NCI-H1048 (cell line): ENCODE measurements at places on chromosomes 1 and 21.
A peak's percentile ranks its signal among the peaks of the same experiment; 100 is the strongest.

DNA sequence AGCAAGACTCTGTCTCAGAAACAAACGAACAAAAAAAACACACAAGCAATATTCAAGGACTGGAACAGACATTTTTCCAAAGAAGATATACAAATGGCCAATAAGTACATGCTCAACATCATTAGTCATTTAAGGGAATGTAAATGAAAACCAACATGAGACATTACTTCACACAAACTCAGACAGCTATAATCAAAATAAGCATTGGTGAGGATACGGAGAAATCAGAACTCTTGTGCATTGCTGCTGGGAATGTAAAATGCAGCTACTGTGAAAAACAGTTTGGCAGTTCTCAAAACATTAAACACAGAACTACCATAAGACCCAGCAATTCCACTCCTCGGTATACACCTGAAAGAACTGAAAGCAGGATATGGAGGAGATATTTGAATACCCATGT, 15.4 kb downstream of the NOL9 start:
- no peak for DNase-seq

DNA sequence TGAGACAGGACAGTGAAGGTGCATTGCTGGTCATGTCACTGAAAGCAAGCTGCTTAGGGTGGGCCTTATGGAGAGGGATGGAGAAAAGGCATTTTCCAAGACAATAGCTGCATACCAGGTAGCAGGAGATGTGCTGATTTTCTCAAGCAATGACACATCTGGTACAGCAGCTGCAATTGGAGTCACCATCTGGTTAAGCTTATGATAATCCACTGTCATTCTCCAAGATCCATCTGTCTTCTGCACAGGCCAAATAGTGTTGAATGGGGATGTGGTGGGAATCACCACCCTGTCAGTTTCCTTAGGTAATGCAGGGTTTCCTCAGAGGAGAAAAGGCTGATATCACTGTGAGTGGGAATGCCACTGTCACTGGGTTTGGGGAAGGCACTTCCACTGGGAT, 54.6 kb downstream of the ADSS2 start:
- no peak for DNase-seq

- no peak for DNase-seq
These were observed 75.7 kb downstream of the AJAP1 start for GRCh38 chr1:4730078-4730477.

- no peak for DNase-seq
These were observed 22.5 kb downstream of the RSPH1 start for GRCh38 chr21:42473498-42474042.

DNA sequence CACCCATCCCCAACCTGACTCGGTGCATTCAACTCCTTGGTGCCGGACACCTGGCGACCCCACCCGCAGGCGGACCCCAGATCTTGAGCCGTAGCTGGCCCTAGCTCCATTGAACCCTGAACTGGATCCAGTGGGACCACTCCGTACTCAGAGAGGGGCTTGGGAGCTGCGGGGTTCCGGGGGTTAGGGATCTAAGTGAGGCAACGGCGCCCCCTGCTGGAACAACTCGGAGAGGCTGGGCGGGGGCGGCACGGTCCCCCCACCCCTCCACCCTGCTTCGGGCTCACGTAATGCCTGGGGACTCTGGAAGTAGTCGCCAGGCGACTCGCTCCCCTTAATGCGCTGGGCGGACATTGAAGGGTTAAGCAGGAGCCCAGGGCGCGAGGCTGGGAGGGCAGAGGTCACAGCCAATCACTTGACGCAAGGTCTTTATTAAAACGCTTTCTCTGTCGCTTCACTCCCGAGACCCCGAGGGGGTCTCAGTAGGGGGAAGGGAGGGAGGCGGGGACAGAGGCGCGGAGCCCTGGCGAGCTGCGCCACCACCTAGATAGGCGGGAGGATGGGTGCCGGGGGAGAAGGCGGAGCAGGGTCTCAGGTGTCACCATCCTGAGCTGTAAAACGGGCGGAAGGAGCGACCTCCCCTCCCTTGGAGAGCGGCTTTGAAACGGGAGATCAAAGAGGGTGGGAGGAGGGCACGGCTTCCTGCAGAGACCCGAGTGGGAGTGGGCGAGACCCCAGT, 704 bp upstream of the CRABP2 start:
- no peak for DNase-seq

GRCh38 chr21:14114251-14114650, 96.5 kb downstream of the LIPI start:
- DNase-seq, result peak; percentile 78

- no peak for DNase-seq
These were observed 45.6 kb upstream of the JAK1 start for GRCh38 chr1:65011983-65012382.

DNA sequence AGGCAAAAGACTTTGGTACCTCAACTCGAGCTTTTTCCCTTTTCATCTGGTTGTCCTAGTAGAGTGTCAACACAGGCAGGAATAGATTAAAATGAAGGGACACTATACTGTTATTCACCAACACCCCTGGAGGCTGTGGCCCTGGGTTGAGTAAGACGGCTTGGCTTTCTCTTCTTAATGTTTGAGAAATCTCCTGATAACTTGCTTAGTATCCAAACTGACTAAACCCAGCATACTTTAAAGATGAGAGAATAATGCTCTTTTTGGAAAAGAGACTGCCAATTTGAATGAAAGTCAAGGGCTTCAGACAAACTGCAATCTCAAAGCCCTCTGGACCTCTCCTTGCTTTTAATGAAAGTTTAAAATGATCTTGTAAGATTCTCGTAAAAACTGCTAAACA, 2.6 kb upstream of the SLC30A1 start:
- no peak for DNase-seq

DNA sequence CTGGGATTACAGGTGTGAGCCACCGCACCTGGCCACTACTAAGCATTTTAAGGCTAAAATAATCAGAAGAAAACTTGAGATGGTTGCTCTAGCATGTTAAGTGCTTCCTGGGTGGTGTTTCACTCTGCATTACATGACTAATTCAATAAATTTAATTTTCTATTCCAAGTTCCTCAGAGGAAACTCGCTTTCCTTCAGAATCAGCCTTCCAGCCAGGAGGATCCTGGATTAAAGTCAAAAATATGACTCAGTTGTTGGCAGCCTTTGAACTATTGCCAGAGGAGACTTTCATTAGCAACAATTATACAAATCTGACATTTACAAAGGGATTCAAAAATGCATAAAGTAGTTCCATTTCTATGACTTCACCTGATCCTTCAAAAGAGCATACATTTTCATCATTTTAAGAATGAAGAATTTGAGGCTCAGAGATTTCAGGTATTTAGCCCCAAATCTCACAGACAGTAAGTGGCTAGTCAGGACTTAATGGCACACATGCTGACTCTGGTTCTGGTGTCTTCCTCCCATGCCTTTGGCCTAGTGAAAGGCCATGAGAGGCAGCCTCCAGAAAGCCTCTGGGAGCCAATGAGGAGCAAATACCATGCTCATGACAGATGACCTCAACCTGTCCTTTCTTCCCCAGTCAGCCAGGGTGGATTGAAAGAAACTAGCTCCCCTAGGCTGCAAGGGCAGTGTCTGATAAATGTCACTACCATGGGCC, 115.7 kb downstream of the MAP3K21 start:
- no peak for DNase-seq

GRCh38 chr1:45586769-45587168, 2.9 kb downstream of the NASP start:
- DNase-seq, result no peak

DNA sequence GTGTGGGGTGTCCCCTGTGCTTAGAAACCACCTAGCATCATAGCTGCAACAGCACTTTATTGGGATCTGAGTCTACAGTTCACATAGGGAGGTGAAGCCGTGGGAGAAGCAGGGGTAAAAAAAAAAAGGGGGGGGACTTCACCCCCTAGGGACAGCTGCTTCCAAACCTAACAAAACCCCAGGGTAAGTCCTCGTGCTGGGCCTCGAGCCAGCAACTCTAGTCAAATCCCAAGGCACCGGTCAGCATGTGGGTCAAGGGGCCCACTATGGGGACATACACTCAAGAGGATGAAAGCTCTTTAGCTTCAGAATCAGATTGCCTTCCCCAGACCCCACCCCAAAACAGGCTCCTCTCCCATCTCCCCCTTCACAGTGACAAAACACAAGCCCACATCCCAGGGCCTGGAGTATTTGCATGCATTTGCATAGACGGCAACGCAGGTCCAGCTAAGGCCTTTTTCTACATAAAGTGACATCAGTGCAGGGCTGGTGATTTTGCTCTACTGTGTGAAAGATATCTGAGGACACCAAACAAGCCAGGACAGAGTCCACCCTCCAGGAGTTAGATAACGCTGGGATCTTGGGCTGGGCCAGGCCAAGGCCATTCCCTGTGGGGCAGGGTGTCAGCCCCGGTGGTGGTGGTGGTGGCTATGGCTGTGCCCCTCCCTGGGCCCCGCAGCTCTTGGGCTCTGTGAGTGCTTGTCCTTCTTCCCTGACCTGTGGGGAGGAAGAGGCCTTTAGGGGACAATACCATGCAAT, 8.1 kb upstream of the PMVK start:
- DNase-seq, result peak; percentile 45

DNA sequence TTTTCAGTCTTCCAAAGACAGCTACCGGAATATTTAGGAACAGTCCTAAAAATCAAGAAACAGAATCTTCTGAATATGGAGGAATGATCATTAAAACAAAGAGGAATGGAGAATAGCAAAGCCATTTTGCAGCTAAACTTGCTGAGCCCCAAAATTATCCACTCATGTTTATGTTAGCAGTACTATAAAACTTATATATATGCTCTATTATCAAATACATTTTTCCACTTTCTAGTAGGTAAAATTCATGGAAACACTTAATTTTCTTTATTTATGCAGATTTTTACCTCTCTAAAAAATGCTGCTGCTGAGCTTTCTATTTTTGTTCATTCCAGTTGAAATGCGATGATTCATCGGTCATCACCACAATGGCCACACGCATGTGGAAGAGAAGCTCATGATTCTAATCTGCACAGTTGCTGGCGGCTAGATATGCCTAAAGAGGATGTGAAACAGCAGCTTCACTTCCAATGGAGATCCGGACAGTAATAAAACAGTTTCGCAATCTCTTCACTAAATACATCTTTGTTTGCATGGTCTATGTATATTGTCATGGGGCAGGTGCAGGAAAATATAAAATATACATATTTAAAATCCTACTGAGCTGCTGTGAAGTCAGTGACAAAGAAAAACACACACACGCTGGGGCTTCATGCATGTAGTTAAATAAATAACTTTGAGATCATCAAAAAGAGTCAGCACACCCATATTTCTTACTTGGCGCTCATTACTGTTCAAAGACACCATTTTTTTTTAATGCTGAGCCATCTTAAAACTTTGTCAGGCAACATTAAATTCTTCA, 292.2 kb downstream of the SMYD3 start:
- no peak for DNase-seq

GRCh38 chr1:59041646-59042277, 255.1 kb upstream of the FGGY start:
- DNase-seq, result no peak

- DNase-seq, result no peak
These were observed 23.1 kb upstream of the RGS4 start for GRCh38 chr1:163046071-163046470.
